Activated B cell treated with CpG ODN at 0.5 μM for 24 hours (primary cell): ENCODE measurements at places on chromosomes 3 and 15. TPM values are rescaled to one million over a fixed set of nuclear protein-coding genes. Genes with fewer than 3 reads are reported as not detected.
A peak's percentile ranks its signal among the peaks of the same experiment; 100 is the strongest.

GNAT1 gene
- total RNA-seq: not detected in 2 replicates

GOLGA6D gene
- total RNA-seq: not detected in 2 replicates

PLA2G4E gene
- total RNA-seq: not detected in 2 replicates

GRCh38 chr15:96732704-96733103 is 402.2 kb downstream of the NR2F2 start:
- H3K27me3 ChIP-seq: no peaks in the 10 kb centered on the region
- no peak overlapping the region for H3K27ac ChIP-seq
- H3K4me3 ChIP-seq: no peak overlapping the region

DNA sequence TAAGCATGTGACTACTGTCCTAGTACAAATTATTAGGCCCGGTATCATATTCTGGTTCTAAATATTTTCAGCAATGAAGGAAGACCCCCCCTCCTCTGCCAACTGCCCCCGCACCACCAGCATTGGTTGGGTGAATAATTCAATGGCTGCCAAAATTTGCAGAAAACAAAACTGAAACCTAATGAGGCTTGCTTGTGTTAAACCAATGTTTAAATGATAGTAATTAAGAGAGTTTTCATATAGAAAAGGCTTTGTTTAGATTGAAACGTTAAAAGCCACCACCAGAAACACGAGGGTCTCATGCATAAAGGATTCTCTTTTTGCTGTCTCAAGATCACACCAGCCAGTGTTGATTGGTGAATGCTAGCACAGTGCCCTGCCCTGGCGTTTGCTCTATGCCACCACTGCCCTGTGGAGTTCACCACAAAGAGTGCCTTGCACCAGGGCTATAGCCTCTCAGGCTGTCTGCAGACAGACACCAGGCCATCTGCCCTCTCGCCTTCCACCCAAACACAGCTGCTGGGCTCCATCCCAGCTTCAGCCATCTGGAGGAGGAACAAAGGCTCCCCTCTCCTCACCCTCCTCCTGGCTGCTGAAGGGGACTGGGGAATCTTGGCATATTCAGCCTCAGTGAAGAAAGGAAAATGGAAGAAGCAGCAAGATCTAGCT is 200.3 kb upstream of the PFN2 start:
- no peaks in the 10 kb centered on the region for H3K36me3 ChIP-seq
- H3K4me1 ChIP-seq: no peaks in the 10 kb centered on the region
- no peak overlapping the region for H3K4me3 ChIP-seq
- no peak overlapping the region for H3K27ac ChIP-seq

DNA sequence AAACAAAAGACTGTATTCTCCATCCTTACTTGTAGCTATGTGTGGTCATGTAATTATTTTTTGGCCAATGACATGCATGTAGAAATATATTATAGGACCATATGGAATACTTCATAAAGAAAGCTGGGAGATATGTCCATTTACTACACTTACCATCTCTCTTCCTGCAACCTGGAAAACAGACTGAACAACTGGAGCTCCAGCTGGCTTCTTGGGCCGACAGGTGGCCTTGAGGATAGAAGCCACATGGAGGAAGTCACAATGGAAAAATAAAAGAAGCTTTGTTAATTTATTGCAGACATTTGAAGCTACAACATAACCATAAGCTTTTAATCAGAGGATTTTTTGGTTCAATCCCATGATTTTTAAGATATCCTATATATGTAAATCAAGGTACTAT is 167.9 kb upstream of the CBLB start:
- H3K36me3 ChIP-seq: no peaks in the 10 kb centered on the region
- H3K4me1 ChIP-seq: no peaks in the 10 kb centered on the region
- DNase-seq: no peak
- H3K4me3 ChIP-seq: no peak overlapping the region
- H3K27me3 ChIP-seq: no peaks in the 10 kb centered on the region
- H3K27ac ChIP-seq: no peak overlapping the region

DNA sequence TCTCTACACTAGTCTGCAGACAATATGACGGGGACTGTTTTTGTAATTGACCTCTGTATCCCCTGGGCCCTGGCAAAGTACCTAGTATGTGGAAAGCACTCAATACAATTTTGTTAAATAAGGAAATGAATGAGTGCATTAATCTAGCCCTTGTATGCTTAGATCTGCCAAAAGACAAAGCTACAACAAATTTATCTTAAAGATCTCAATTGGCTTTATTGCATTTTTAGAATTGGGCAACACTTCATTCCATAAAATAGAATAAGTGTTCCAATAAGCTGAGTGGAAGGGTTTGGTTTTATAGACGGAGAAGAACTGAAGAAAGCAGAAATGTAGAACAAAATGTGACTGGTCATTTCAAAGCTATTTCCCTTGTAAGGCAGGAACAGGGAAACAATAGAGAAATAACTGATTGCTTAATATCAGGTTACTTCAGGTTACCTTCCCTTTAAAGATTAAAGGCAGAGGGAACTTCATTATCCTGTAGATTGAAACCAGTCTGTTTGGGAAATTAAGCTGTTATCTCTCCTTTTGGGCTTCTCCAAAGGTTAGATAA is 108.3 kb upstream of the MME start:
- DNase-seq: no peak
- no peaks in the 10 kb centered on the region for H3K36me3 ChIP-seq
- H3K4me1 ChIP-seq: no peaks in the 10 kb centered on the region
- H3K27me3 ChIP-seq: no peaks in the 10 kb centered on the region
- no peak overlapping the region for H3K27ac ChIP-seq

DNA sequence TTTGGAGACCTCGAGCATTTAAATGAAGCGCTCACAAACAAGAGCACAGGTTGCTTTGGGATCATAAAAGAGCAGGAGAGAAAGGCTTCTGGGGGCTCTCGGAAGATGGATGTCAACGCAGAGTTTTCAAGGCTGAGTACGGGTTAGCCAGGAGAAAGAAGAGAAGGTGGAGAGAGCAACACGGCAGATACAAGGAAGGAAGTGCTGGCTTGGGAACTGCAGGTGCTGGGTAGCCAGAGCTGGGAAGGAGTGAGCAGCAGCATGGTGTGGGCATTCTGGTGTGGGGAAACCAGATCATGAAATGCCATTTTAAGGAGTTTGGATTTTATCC is 580 bp upstream of the RUBCN start:
- H3K27ac ChIP-seq: peak overlapping the region; percentile 88
- H3K4me1 ChIP-seq: peaks cover 52% of the 10 kb centered on the region
- peaks cover 27% of the 10 kb centered on the region for H3K36me3 ChIP-seq
- DNase-seq: no peak
- no peaks in the 10 kb centered on the region for H3K27me3 ChIP-seq
- H3K4me3 ChIP-seq: peak overlapping the region; percentile 94

DNA sequence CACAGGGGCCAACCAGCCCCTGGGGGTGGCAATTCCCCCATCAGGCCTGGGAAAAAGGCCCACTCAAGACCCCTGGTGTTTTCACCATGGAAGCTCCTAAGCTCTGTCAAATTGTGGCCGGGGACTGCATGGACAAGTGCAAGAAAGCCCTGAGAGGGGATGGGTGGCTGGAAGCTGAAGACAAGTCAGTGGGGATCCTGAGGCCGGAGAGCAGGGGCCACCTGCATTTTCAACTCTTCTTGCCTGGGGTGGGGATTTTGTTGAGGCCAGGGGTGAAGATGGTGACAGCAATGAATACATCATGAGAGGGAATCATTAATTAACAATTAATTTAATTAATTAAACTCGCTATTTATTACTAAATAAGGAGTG is 33.9 kb downstream of the FEM1B start:
- peaks cover 4% of the 10 kb centered on the region for H3K4me1 ChIP-seq
- no peaks in the 10 kb centered on the region for H3K36me3 ChIP-seq
- no peak overlapping the region for H3K27ac ChIP-seq
- no peak overlapping the region for H3K4me3 ChIP-seq
- no peak for DNase-seq

GRCh38 chr3:44055951-44056350 is 185.7 kb upstream of the TOPAZ1 start:
- H3K27me3 ChIP-seq: no peaks in the 10 kb centered on the region
- H3K27ac ChIP-seq: no peak overlapping the region
- no peak for DNase-seq
- peaks cover 40% of the 10 kb centered on the region for H3K4me1 ChIP-seq
- no peaks in the 10 kb centered on the region for H3K36me3 ChIP-seq
- no peak overlapping the region for H3K4me3 ChIP-seq

GRCh38 chr3:14288833-14289451 is 110.3 kb downstream of the LSM3 start:
- H3K36me3 ChIP-seq: no peaks in the 10 kb centered on the region
- no peak overlapping the region for H3K27ac ChIP-seq
- DNase-seq: no peak
- H3K4me1 ChIP-seq: no peaks in the 10 kb centered on the region
- peaks cover 7% of the 10 kb centered on the region for H3K27me3 ChIP-seq

DNA sequence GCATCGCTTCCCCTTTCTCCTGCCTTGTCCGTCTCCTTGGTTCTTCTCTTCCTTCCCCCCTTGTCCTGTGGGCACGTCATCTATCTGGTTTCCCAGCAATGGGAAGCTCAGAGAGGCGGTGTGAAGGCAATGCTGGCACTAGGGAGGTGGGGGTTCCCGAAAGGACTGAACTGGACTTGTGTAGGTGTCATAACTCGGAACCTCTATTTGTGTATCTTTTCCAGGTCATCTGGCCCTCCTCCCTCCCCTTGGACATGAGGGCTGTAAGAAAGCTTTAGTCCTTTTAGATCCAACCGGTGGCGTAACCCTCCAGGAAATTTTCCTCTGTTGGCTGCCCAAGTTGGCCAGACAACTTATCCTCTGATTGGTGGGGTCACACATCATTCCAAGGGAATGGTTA is 231.5 kb upstream of the TLE3 start:
- H3K4me1 ChIP-seq: peaks cover 24% of the 10 kb centered on the region
- H3K36me3 ChIP-seq: peaks cover 3% of the 10 kb centered on the region
- no peaks in the 10 kb centered on the region for H3K27me3 ChIP-seq
- no peak overlapping the region for H3K4me3 ChIP-seq
- no peak overlapping the region for H3K27ac ChIP-seq
- no peak for DNase-seq

- H3K4me1 ChIP-seq: no peaks in the 10 kb centered on the region
- no peaks in the 10 kb centered on the region for H3K36me3 ChIP-seq
- H3K27ac ChIP-seq: no peak overlapping the region
- H3K27me3 ChIP-seq: peaks cover 7% of the 10 kb centered on the region
- DNase-seq: no peak
- H3K4me3 ChIP-seq: no peak overlapping the region
Measured at GRCh38 chr3:105233010-105233409, 133.7 kb upstream of the ALCAM start.
